Fibroblast of mammary gland (primary cell): ENCODE measurements at places on chromosomes 1 and 21.

GRCh38 chr1:227790034-227790400 is 25.5 kb upstream of the PRSS38 start:
- DNase-seq, result no peak

DNA sequence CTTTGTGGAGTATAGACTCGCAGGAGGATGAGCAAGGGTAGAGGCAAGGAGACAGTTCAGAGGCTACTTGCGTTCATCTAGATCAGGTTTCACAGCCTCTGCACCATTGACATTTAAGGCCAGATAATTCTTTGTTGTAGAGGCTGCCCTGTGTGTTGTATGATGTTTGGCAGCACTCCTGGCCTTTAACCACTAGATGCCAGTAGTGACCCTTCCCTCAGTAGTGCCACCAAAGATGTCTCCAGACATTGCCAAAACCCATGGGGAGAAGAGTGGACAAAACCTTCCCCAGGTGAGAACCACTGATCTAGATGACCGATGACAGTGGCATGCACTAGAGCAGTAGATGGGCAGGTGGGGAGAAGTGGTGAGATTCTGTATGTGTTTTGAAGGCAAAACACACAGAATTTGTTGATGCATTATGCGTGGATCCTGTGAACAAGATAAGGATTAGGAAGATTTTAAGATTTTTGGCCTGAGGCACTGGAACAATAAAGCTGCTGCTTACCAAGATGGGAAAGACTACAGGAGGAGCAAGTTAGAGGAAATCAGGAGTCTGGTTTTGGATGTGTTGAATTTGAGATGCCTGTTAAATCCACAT is 9.9 kb upstream of the COG2 start:
- DNase-seq, result peak; percentile 47

GRCh38 chr1:41892301-41892781 is 26.4 kb downstream of the HIVEP3 start:
- no peak for DNase-seq

GRCh38 chr1:94284476-94284875 is 47.1 kb upstream of the ARHGAP29 start:
- DNase-seq, result no peak

GRCh38 chr1:116262995-116263385 is 110.1 kb upstream of the ATP1A1 start:
- no peak for DNase-seq

DNA sequence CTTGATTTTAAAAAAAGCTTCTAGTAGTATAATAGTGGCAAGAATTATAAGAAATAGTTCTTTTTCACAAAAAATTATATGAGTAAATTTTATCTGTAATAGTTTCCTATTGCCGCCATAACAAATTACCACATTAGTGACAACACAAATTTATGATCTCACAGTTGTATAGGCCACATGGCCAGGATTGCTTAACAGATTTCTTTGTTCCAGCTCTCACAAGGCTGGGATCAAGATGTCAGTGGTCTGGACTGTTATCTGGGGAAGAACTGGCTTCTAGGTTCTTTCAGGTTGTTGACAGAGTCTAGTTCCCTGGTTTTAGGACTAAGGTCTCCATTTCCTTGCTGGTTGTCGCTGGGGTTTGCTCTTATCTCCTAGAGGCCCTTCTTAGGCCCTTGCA is 236.4 kb downstream of the USP25 start:
- DNase-seq, result peak; percentile 10

DNA sequence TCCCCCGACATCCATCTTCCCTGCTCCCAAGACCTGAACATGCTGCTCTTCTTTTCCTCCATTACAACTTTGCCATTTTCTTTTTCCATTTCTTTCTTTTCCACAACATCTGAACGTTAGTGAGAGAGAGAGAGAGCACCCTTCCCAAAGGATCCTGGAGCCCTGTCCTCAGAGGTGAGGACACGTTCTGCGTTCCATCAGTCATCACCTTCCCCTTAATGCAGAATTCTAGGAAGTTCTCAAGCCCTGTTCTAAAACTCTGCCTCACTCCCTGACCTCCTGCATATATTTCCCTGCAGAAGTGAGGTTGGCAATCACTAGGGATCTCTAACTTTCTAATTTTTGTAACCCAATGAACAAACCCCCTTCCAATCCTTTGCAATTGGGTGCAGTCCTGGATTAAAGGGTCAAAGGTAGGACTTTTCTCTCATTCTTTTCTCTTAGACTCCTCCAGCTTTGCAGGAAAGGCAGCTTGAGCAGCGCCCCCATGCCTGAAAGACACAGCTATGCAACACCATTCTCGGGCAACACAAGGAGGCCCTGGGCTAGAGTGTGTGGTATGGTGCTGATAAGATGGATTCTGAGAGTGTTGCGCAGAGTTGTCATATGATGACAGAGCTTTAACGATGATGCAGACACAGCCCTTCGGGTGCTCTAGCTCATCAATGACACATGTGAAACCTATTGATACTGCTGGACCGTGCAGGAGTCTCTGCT is 59.2 kb upstream of the TNR start:
- no peak for DNase-seq

GRCh38 chr1:59532102-59532501 is 235.2 kb downstream of the FGGY start:
- DNase-seq, result no peak

DNA sequence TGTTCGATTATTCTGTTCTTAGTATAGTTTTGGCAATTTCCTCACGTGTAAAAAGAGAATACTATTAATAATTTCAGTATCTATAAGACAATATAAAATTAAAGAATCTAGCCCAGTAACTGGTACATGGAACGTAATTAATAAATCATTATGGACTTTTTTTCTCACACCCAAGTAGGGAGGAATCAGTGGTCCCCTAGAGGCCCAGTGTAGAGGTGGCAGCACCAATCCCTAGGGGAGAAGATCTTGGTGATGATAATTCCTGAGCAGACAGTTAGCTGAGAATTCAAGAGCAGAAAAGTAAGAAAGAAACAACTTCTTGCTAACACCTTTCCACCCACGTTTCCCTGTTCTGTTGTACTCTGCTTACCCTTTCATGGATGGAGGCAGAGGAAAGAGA is 19.7 kb upstream of the SELE start:
- no peak for DNase-seq

DNA sequence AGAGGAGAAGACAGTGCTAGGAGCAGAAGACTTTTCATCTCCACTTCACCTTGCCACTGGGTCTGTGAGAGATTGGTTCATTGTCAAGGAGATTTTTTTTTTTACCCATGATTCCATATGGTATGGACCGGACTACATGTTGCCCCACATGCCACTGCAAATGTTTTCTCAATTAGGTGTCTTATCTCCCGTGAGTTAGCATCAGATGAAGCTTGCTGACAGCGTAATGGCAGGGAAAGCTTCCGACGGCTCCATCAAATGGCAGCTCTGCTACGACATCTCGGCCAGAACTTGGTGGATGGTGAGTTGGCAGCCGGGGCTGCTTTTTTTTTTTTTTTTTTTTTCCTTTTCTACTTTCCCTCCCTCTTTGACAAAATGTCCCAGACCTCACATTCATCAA is 217.2 kb upstream of the NFIA start:
- DNase-seq, result no peak

DNA sequence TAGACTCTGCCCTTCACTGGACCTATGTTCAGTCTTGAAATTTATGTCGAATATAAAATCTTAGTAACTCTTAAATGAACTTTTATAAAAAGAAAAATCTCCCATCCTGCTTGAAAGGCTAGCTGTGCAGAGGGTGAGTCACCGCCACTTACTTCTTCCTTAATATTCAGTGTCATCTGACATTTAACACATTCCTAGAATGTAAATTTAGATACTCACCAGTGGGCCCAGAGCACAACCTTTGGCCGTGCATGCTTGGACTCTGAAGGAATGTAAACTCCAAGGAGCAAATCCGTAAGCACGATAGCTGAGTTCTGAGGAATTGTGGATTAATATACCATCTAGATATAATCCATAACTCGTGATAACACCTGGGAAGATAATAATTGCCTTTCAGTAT is 403.3 kb downstream of the KCTD3 start:
- no peak for DNase-seq

DNA sequence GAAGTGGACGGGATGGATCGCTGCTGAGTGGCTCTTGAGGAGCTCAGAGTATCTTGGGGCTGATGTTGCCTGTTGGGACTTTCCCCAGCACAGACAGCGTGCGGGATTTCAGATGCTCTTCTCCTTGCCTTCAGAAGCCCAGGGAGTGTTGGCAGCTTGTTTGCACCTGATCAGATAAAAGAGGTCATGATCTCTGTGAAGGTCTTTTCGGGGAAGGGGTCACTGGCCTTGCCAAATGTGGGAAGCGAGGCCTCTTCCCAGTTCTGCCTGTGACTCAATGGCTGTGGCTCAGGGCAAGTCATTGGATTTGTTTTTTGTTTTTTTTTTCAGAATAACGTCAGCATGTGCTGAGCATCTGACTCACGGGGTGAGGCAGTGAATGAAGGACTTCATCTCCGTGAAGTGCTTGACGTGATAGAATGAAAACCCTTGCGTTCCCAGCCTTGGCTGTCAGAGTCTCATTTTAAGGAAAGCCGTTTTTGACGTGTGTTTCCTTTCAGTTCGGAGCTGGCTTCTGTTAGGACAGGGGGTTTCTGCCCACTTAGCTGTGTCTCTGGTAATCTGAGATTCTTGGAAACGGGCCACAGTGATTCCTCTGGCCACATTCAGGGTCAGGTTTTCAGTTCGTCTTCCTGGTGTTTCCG is 46.7 kb downstream of the GALNT2 start:
- DNase-seq, result peak; percentile 99

- peak; percentile 10 for DNase-seq
These were observed 97.3 kb downstream of the LMX1A start for GRCh38 chr1:165259236-165259635.

DNA sequence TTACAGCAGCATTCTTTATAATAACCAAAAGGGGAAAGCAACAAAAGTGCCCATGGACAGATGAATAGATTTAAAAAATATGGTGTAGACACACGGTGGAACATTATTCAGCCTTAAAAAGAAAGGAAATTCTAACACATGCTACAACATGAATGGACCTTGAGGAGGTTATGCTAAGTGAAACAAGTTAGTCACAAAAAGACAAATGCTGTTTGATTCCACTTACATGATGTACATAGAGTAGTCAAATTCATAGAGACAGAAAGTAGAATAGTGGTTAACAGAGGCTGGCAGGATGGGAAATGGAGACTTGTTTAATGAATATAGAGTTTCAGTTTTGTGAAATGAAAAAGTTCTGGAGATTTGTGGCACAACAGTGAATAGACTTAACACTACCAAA is 151.4 kb downstream of the CYYR1 start:
- no peak for DNase-seq

- DNase-seq, result peak; percentile 97
These were observed 17.4 kb downstream of the CELA3A start for GRCh38 chr1:22018583-22019559.

- peak; percentile 80 for DNase-seq
These were observed 4.3 kb downstream of the MYOM3 start for GRCh38 chr1:24107462-24108138.
